HT-29 (cell line): ENCODE measurements at places on chromosomes 4 and X. TPM values are rescaled to one million over a fixed set of nuclear protein-coding genes. Genes with fewer than 3 reads are reported as not detected.

Gene DNAAF6
- total RNA-seq = not detected in 2 replicates

Gene MAGEA12
- total RNA-seq = 6.2 and 6.8 TPM in 2 replicates

Gene SPANXN4
- not detected in 2 replicates for total RNA-seq

DNA sequence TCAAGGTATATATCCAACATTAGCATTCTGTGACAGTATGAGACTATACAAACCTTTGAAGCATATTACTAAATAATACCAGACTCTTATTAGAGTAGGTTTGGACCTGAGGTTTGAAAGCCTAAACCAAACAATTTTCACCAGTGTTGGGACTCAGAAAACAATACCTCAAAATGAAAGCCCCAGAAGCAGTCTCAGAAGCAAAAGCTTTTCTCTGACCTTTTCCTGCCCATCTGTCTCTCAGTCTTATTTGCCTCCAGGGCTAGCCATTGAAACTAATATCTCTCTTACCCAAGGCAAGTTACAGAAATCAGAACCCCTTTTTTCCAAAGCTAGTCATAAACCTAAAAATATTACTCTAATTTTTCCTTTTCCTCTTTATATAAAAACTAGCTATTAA, 163.3 kb downstream of the PTCHD1 start:
- DNase-seq = no peak

DNA sequence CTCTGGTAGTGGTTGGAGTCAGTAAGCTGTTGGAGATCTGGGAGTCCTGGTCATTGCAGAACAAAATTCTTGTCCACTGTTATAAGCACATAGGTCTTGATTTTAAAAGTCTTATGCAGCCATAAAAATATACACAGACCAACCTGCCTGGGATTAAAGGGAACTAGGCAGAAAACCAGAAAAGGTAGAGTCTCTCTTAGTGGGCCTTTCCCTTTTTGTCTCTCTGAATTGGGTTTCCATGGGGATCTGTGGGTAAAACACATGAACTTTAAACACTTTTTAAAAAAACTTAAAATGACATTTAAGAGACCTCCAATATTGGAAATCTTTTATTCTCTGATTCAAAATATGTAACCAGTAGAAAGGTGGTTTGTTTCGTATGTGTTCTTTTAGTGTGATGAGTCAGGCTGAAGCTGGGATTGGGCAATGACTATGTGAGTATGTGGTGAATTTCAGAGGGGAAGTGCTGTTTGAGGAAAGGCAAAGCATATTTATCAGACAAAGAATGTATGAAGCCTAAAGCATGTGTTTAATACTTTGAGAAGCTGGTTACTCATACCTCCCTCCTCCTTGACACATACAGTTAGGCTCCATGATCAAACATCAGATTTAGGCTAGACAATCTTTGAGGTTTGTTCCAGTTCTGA, 29.6 kb downstream of the SLC16A2 start:
- no peak for DNase-seq

DNA sequence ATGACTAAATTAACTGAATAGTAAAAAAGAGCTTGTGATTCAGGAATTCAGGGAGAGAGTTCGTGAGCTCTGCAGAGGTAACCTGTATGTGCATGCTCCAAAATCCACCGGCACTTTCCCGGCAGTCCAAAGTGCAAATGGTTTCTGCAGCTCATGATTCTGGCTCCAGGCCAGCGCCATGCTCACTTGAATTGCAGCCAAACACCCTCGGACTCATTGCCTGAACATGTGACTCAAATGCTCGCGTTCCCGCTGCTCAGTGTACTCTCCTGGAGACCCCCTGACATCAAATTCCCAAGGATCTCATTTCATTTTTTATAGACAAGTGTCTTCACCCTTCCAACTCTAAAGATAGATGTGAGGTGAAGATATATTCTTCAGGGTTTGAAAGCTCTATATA, 44.1 kb upstream of the SH3RF1 start:
- DNase-seq = peak; percentile 84

DNA sequence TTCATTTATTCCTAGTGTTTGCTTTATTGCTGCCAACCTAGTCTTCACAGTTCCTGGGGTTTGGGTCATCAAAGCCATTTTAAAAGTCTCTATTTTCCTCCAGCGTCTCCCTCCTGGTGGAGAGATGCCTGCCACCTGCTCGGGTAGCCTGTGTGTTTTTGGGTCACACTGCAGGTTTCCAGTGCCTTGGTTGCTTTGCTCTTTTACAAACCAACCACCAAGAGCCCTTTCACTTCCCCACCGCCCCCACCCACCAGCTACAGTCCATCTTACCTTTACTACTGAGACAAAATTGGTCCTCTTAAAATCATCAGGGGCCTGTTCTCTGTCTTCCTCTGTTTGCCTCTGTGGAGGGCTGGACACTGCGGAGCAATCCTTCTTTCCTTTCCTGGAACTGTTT, 280.5 kb upstream of the GATB start:
- no peak for DNase-seq

GRCh38 chrX:86322913-86323312, 174.7 kb downstream of the DACH2 start:
- DNase-seq = peak; percentile 38
